ENCODE measurements at places on chromosomes 7 and 10.
A peak's percentile ranks its signal among the peaks of the same experiment; 100 is the strongest.

- DNase-seq, result no peak
Observed at GRCh38 chr7:33152087-33152486, 22.7 kb downstream of the BBS9 start.

GRCh38 chr10:69318867-69319727 lies 40.8 kb downstream of the HK1 start:
- DNase-seq, result peak; percentile 57

GRCh38 chr7:2063563-2064260 lies 169.0 kb downstream of the MAD1L1 start:
- no peak for DNase-seq

GRCh38 chr10:15505329-15505728 lies 134.2 kb upstream of the FAM171A1 start:
- DNase-seq, result no peak

GRCh38 chr10:96125142-96125515 lies 5.0 kb upstream of the ZNF518A start:
- no peak for DNase-seq

DNA sequence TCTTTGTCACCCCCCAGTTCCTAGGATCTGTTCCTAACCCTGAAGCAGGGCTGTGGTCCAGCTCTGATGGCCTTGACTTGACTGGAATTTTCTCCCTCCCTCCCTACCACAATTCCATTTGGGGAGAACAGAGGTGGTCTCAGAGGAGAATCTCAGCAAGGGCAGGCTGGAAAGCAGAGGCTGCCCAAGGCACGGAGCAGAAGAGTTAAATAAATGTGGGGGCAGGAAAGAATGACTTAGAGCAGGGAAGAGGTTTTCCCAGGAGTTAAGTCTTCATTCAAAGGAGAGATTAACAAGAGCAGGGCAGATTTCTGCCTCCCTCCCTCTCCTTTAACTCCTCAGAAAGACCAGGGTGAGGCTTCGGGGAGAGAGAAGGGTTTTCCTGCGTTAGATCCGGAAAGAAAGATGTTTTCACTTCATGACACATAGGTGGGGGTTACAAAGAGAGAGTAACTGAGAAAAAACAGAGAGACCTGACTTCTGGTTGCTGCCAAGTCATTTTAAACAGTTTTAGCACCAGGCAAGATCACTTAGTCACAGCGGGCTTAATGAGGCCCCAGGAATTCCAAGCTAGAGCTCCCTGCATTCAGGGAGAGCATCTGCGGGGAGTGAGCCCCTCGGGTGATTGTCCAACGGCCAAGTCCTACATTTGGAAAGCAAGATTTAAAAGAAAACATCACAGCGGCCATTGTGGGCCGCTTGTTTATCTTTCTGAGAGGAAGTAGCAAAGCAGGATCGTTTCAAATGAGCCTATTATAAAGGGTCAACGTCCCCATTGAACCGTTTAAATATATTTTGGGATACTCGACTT lies 78.7 kb downstream of the ARHGAP22 start:
- DNase-seq, result no peak

DNA sequence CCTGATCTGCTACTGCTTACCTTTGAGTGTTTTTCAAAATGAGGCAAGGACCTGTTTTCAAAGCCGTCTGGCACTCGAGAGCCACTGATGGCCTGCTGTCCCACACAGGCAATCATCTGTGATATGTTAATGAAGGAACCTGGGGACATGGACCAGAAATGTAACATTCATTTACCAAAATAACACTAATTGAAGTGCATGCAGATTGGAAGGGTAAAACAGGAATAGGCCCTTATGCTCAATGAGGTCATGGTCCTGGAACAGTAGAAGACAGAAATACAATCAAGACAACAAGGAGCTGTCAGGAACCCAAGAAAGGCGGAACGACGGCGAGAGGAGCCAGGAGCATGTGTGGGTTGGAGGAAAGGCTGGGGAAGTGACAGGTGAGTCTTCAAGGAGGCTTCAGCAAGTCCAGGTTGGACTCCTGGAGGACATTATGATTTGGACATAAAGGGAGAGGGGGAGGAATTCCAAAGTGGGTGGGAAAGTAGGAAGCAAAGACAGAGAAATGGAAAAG lies 28.3 kb downstream of the POLR3A start:
- no peak for DNase-seq

GRCh38 chr10:133058331-133059092 lies 29.2 kb upstream of the ADGRA1 start:
- no peak for DNase-seq

- no peak for DNase-seq
Observed at GRCh38 chr10:74685564-74685963, 140.8 kb upstream of the KAT6B start.

DNA sequence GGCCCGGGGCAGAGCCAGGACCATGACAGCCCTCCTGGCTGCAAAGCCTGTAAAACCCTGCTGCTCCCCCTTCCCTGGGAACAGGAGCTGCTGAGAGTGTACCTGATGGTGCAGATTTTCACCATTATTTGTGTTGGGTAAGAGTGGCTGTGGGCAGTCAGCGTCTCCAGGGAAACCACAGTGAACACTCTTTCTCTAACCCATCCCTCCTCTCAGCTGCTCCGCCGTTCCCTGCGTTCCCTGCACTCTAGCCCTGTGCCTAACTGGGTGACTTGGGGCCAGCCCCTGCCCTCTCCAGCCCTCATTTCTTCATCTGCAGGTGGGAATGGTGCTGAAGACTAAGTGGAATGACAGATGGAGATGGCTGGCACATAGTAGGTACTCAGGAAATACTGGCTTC lies 75.9 kb upstream of the PCBD1 start:
- no peak for DNase-seq

GRCh38 chr7:51251290-51251689 lies 65.3 kb downstream of the COBL start:
- no peak for DNase-seq

GRCh38 chr10:45555795-45556194 lies 116.8 kb downstream of the ZFAND4 start:
- DNase-seq, result no peak

DNA sequence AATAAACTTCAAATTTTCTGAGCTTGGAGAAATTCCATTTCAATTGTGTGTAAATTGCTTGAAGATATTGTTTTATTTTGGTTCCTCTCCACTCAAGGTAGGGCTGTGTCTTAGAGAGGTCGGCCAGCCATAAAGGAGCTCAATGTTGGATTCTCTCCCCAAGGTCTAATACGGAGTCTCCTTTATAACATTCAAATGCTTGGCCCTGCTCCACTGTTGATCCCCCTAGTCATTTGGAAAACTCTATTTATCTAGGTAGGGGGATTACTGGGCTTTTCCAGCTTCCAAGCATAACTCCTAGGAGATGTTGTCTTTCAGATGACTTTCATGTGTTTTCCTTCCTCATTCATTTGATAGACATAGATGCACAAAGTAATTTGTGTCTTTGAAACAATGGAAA lies 170.9 kb downstream of the LRMDA start:
- no peak for DNase-seq

- no peak for DNase-seq
Observed at GRCh38 chr7:107972075-107972482, 30.9 kb downstream of the LAMB1 start.
